HCT116 (cell line): ENCODE measurements at places on chromosomes 11 and 22. TPM values are rescaled to one million over a fixed set of nuclear protein-coding genes. Genes with fewer than 3 reads are reported as not detected.

Gene SLC37A2
- 5.1 TPM for total RNA-seq

Gene POU2AF1
- 0.17 TPM for total RNA-seq

Gene VSTM5
- total RNA-seq, result not detected

Gene RASL10A
- 0.96 TPM for total RNA-seq

Gene MGAT3
- 0.20 TPM for total RNA-seq

Gene CASP4
- total RNA-seq, result 21.1 TPM

Gene MPEG1
- total RNA-seq, result 0.07 TPM

Gene TSPAN4
- 50.3 TPM for total RNA-seq

Gene GLYATL1
- not detected for total RNA-seq

Gene CARD18
- not detected for total RNA-seq

Gene SCGB1D2
- not detected for total RNA-seq

Gene PHETA2
- total RNA-seq, result 0.22 TPM

DNA sequence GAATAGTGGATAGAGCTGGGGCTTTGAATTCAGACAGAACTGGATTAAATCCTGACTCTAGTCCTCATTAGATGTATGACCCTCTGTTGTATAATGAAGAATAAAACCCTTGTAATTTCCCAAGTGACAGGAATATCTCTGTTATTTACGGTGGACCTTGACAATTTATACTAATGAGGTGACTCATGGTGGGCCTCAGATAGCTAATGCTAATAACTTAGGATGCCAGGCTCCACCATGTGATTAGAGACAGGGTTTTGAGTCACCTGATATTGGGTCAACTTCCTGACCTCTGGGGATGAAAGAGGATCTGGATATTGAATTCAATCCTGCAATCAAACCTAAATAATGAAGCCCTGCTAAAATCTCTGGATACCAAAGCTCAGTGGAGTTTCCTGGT lies 33.6 kb downstream of the OSBP start:
- no peak for DNase-seq

- DNase-seq, result no peak
Measured at GRCh38 chr22:23398701-23399366, 181.3 kb downstream of the IGLL1 start.

GRCh38 chr11:117662255-117662654 lies 134.8 kb downstream of the DSCAML1 start:
- DNase-seq, result no peak

- DNase-seq, result peak; percentile 80
Measured at GRCh38 chr11:58900479-58901420, 38.5 kb upstream of the GLYATL1 start.

GRCh38 chr11:117731722-117732290 lies 65.2 kb downstream of the DSCAML1 start:
- DNase-seq, result no peak

- no peak for DNase-seq
Measured at GRCh38 chr22:22834783-22835182, 52.8 kb upstream of the IGLL5 start.

DNA sequence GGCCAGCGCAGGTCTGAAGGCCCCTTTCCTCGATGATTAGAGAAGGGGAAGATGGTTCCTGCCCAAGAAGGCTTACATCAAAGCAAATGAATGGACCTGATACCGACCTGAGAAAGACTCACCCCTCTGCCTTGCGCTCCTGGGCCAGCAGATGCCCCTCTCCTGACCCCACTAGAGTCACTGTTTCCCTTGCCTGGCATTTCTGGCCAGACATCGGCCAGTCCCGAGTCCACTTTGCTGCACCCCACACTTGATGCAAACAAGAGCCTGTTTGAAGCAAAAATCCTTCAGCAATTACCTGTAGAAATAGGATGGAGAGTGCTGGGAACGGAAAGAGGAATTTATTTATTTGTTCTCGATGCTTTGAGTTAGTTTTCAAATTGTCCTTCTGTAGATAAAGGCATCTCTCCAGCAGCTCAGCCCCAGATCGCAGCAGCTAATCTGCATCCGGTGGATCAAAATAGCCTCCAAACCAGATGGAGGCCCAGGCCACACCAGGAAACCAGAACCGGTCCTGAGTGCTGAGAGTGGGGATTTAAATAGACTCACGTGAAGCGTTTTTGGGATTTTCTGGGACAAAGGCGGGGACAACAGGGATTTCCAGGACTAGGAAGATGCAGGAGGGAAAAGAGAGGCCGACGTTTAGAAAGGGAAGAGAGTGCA lies 148.6 kb downstream of the TRIM29 start:
- DNase-seq, result no peak

GRCh38 chr11:97157221-97157740 lies 767.5 kb downstream of the JRKL start:
- no peak for DNase-seq

- DNase-seq, result no peak
Measured at GRCh38 chr22:38832005-38832978, 11.5 kb downstream of the NPTXR start.

- DNase-seq, result no peak
Measured at GRCh38 chr22:29165321-29166060, 40.2 kb upstream of the EMID1 start.

- peak; percentile 51 for DNase-seq
Measured at GRCh38 chr11:114340311-114341131, 44.3 kb downstream of the NNMT start.

GRCh38 chr11:95939091-95939490 lies 15.2 kb upstream of the MTMR2 start:
- no peak for DNase-seq

DNA sequence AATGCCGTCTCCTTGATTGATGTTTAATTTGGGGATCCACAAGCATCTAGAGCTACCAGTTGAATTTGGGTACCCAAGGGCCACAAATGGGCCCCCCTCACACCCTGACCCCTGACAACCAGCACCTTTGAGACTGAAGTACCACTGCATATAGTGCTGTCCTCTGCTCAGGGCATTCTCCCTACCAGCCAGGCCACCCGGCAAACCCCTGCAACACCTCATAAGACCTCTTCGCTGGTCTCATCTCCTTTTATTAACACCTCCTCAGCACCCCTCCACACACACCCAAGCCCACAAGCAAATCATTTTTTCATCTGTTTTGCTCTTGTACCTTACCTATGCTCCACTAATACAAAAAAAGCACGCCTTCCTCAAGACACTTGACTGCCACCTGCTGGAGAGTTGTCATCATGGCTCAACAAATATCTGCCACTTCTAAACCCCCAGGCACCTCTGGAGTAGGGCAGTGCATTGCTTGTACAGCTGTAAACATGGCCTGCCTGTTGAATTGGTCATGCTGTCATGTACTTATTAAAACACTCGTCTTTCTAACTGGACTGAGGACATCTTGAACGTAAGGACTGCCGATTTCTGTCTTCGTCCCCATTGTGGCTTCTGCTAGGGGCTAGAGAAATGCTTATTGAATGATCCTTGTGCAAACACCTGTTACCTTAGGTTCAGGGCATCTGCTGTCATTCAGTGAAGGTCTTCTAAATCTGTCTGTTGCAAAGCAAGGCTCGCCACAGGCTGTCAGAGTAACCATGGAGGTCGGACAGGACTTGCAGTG lies 66.5 kb downstream of the BMAL1 start:
- DNase-seq, result no peak

GRCh38 chr11:67022961-67023956 lies at the start of gene SYT12:
Gene SYT12 (plus strand): TSS chr11:67023134. CDS start chr11:67030145, 7,011 bp downstream.
- no peak for DNase-seq

- no peak for DNase-seq
Measured at GRCh38 chr11:121927097-121927785, 188.8 kb downstream of the BLID start.

- no peak for DNase-seq
Measured at GRCh38 chr11:80109031-80109430, 668.2 kb upstream of the TENM4 start.

GRCh38 chr11:72088076-72088808 lies 7.6 kb downstream of the LRRC51 start:
- DNase-seq, result no peak

GRCh38 chr11:88813233-88813915 lies 252.4 kb downstream of the GRM5 start:
- no peak for DNase-seq

GRCh38 chr11:61949169-61950034 lies 749 bp upstream of the BEST1 start:
- peak; percentile 81 for DNase-seq

GRCh38 chr22:19750507-19751490 lies 9.8 kb upstream of the TBX1 start:
- no peak for DNase-seq

- no peak for DNase-seq
Measured at GRCh38 chr11:93766504-93766903, 17.6 kb upstream of the MED17 start.

DNA sequence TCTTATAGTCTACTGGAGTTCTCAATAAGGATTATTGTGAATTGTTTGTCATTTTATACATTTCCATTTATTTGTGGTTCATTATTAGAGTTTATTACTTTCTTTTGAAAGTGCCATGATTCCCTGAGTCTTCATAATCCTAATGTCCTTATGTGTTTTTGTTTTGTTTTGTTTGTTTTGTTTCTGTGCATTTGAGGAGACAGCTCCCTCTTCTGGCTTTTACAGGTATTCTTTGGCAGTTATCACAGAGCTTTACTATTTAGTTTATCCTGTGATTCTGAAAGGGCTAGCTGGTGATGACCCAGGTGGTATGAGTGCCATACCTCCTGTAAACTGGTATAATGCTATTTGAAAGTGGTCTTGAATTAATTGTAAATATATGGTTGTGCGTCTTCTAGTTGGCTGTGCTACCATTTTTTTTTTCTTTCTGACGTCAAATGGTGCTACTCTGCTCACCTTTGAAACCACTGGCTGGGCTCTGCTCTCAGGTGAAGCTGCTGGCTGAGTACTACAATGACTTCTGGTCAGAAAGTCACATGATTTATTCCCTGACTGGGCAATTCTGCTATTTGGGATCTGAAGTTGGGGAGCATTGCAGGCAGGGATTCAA lies 751.2 kb downstream of the JRKL start:
- no peak for DNase-seq

DNA sequence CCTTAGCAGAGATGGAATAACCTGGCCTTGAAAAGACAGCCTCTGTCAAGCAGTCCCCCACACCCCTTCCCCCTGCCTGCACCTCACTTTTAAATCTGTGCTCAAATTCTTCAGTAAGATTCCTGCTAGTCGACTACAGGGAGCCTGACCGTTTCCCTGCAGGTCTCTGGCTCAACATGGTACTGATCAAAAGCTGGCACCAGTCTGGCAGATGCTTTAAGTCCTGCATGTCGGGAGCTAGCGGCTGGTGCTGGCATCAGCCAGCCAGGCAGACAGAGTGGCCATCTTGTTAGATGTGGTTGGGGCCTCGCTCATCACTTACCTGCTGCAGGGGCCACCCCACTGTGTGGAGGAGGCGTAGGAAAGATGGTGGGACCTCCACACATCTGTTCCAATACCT lies 204.4 kb upstream of the SORL1-AS1 start:
- DNase-seq, result no peak

DNA sequence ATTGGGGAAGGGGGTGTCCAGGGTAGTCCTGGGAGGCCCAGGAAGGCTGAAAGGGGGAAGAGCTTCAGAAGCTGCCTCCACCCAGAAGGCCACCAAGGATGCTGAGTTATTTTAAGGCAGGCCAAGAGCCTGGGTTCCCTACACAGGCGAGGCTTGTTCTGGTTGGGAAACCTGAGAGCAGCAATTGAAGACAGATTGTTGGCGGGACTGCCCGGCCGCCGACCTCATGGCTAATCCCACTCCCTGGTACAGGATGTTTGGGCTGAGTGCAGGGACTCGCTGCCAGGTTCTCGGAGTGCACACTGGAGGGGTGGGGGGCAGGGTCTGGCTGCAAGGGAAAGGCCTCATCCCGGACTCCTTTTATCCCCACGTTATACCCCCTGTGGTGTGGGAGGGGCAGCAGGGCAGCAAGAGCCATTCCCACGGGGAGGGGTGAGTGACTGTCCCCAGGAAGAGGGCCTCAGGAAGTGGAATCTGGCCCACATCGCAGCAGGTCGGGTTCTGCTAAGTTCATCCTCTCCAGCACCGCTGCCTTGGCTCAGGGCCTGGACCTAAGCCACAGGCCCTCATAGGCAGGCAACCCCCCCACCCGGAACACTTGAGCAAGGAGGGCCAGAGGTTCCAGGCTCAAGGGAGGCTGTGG lies 43.6 kb upstream of the PRR5 start:
- no peak for DNase-seq

GRCh38 chr22:44538051-44538450 lies 40.0 kb upstream of the RTL6 start:
- no peak for DNase-seq

- no peak for DNase-seq
Measured at GRCh38 chr11:78763664-78764063, 189.0 kb upstream of the NARS2 start.

DNA sequence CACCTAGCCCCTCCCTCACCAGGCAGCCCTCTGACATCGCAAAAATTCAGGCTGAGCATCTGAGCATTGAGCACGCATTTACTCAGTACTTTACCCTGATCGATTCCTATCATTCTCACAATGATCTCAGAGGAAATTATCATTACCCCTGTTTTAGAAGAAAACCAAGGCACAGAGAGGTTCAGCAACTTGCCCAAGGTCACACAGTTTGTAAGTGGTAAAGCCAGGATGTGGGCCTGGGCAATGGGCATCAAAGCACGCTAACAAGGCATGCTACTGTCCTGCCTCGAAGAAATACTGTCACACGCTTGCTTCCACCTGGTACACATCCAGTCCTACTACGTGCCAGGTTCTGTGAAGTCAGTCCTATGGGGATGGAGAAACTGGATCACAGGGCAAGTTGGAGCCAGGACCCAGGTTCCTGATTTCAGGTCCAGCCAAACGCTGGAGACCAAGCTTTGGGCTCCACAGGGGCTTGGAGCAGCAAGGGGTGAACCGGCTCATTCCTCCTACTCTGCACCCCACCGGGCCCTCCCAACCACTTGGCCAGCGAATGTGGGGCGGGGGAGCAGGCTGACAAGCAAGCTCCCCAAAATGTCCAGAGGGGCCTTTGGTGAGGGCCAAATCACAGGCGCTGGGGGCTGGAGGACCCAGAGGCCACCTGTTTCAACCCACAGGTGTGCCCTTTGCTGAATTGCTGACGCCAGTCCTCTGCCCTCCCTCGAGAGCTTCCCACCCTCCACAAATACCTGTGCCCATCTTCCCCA lies 18.2 kb downstream of the KCNJ4 start:
- no peak for DNase-seq

DNA sequence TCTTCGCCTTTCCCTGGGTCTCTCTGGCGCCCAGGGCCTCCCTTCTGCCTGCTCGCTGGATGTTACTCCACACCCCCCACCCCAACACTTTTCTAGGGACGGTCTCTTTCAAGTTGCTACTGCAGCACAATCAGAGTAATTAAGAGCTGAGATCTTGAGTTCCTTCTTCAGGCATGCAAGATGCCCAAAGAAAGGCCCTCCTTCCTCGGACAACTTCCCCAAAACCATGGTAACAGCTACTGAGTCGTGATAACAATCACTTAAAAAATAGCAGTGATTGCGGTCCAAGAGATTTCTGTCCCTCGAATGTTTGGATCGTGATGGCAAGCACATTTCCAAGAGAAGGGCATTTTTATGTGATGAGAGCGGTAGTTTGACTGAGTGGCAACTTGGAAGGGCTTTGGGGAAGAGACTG lies 638 bp upstream of the TENM4 start:
- no peak for DNase-seq
